ENCODE measurements at places on chromosomes 3 and 15.

- no peak for DNase-seq
Observed at GRCh38 chr3:36941162-36941561, 3.7 kb downstream of the TRANK1 start.

DNA sequence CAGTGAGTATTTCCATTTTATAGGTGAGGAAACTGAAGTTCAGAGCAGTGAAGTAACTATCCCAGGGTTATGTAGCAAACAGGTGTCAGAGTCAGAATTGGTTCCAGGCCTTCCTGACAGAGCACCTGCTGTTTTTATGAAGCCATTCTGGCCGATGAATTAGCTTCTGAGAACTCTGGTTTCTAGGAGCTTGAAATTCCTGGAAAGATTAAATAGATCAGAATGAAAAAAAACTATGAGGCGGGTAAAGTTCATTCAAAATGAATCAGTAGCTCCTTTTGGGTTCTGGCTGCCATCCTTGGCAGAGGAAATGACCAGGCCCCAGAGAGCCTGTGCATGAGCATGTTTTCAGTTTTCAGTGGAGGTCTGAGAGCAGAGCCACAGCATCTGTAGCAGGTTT lies 59.3 kb upstream of the CFAP161 start:
- no peak for DNase-seq

DNA sequence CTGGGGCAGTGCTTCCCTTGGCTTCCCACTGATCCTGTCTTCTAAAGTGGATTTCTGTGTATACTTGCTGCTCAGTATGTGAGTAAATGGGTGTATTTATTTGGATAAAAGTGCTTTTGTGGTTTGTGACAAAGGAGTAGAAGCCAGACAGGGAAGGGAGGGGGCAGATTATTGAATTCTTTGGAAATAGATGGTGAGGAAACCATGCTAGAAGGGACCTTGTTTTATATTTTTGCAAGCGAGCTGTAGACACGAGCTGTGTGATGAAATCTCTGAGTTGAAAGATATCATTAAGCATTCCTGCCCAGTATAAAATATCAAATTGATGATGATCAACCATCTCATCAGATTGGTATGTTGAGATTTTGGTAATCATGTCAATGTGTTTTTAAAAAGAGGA lies 68.9 kb downstream of the DUT start:
- no peak for DNase-seq

DNA sequence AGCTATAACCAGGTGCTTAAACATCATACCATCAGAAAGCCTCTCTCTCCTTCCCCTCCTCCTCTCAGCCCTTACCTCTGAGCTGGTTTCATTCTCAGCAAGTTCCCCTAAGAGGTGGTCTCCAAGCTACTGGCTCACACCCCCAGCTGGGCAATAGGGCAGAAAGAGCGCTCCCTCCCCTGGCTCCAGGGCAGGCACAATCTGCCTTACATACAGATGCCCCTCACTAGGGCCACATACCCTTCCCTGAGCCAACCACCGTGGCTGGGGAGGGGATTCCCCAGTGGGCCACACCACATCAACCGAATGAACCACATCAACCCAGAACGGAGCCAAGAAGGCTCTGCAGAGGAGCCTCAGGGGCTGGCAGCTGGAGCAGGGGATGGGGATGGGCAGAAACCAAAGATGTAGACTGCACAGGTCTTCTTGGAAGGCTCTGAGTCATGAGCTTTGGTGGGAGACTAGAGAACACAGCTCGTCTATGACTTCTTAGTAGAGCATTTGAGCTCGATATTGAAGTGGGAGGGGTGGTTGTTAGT lies 4.6 kb upstream of the FBLN2 start:
- DNase-seq = no peak

DNA sequence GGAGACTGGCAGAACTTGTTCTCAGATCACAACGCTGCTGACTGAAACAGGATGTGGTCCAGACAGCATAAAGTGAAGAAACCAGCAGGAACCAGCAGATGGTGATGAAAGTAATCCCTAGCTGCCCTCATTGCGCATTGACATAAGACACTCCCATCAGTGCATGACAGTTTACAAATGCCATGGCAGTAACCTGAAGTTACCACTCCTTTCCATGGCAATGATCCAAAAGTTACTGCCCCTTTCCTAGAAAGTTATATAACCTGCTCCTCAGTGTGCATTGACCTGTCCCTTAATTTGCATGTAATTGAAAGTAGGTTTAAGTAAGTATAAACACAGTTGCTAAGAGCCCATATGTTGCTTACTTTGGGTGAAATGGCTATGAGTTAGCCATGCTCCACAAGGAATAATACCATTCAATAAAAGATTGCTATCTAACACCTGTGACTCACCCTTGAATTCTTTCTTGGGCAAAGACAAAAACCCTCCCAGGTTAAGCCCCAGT lies 149.1 kb upstream of the CD96 start:
- peak; percentile 6 for DNase-seq

- DNase-seq = no peak
Observed at GRCh38 chr15:90557186-90558084, 27.7 kb downstream of the CRTC3 start.

GRCh38 chr3:185659942-185660921 lies 74.1 kb downstream of the SENP2 start:
- peak; percentile 27 for DNase-seq

DNA sequence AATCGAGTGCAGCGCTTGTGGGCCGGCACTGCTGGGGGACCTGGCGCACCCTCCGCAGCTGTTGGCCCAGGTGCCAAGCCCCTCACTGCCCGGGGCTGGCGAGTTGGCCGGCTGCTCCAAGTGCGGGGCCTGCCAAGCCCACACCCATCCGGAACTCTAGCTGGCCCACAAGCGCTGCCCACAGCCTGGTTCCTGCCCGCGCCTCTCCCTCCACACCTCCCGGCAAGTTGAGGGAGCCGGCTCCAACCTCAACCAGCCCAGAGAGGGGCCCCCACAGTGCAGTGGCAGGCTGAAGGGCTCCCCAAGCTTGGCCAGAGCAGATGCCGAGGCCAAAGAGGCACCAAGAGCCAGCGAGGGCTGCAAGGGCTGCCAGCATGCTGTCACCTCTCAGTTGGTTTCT lies 73.4 kb downstream of the PLXNA1 start:
- DNase-seq = no peak

GRCh38 chr3:154164387-154164786 lies 43.2 kb downstream of the ARHGEF26 start:
- no peak for DNase-seq

DNA sequence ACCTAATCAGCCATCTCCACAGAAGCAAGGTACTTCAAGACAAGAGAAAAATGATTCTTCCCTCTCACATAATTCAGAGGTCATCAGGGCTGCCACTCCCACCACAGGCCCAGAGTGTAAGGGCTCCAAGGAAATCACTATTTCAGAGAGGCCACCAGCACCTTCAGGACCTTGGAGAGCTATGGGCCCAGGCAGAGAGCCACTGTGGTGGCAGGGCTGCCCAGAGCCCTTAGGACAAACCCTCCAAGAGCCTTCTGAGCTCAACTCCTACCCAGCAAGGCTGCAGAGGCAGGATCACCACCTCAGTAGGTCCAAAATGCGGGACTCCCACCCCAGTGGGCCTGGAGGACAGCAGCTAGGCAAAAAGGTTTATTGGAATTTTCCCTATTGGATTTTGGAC lies 17.9 kb upstream of the FAN1 start:
- DNase-seq = no peak

DNA sequence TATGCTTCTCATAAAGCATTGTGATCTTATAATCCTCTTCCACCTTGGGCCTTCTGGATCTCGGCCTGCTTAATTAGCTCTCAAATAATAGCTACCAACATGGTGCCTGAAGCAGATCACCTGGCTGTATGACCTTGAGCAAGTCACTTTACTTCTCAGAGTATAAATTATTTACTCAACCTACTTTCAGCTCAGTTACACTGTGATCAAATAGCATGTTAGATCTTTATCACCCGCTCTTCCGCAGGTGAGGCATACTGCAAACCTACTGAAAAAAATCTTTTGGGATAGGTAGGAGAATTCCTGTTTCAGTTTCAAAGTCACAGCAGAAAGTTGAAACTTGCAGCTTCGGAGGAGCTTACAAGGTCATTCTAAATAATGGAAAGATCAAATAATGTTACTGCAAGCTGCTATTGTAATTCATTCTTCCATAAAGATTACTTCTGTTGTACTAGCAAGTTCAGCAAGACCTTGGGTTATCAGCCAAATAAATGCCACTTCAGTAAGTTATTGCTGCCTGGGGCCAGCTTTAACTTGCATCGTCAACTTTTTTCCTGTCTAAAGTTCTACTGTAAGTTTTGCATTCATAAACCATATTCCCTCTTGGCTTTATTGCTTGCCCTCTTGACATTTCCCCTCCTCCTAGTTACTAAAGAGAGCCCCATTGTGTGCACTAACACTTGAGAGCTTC lies 268.4 kb upstream of the ATP11B start:
- DNase-seq = no peak

DNA sequence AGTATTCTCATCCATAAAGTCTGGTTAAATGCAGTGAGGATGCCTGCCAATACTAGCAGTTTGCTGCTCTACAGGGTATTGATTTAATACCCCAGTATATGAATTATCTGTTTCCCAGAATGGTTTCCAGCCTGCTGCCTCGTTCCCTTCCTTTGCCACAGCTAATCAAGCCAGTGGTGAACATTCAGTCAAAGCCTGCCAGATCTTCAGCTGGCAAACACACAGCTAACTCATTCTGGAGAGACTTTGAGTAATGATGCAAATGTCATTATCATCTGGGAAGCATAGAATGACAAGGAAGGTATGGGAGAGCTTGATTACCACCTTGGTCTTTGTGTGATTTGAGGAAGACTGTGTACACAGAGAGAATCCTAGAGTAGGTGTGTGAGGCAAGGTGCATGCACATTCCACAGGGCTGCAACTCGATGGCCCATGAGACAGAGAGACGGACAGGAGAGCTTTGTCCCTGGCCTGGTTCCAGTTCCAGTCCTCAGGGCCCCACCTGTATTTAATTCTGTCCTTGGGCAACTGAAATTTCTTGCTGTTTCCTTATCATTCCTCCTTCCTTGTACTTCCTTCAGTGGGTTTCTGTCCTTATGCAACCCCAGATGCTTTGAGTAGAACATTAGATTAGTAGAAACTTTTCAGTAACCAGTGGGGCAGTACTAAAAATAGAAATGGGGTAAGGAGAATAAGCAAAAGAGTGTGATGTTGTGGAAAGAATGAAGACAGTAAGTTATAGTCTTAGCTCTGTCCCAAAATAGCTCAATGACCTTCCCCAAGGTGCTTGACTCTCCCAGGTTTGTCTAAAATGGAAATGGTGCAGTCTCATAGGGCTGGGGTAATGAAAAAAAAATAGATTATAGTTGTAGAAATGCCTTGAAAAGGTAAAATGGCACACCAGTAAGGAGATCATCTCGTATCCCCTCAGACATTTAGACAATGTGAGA lies 72.5 kb downstream of the MITF start:
- DNase-seq = no peak

- no peak for DNase-seq
Observed at GRCh38 chr3:84128024-84128423, 830.8 kb upstream of the CADM2 start.

- no peak for DNase-seq
Observed at GRCh38 chr3:196354132-196354531, 15.9 kb upstream of the TM4SF19 start.

GRCh38 chr3:190811775-190812480 lies 50.6 kb downstream of the GMNC start:
- DNase-seq = no peak

DNA sequence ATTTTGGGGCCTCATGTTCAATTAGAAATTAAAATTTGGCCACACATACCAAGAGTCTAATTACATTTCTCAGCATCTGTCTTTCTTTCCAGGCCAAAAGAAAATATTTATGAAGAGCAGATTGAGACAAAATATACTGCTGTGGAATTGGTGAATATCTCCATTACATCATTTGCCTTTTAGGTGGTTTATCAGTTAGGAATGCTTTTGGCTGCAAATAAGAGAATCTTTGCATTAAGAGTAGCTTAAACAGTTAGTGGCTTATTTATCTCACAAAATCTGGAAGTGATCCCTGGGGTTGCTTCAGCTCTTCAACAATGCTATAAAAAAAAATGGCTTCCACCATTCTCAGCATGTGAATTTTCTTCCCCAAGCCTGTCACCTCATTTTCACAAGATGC lies 308.7 kb downstream of the MAGI1 start:
- no peak for DNase-seq

DNA sequence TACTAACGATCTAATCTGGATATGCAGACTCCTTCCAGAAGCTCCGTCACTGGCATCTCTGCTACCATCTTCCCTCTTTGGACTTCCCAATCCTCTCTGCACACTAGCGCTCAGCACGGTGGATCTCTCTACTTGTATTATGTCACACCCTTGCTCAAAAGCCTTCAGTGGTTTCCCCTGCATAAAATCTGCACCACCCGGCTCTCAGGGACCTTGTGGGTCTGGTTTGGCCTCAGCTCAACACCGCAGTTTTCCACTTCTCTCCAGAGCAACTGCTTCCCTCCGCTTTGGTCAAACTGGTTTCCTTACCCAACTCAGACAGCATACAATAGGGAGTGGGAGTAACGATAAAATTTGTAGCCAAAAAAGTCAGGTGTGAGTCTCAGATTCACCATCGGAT lies 30.7 kb upstream of the HES1 start:
- DNase-seq = no peak

DNA sequence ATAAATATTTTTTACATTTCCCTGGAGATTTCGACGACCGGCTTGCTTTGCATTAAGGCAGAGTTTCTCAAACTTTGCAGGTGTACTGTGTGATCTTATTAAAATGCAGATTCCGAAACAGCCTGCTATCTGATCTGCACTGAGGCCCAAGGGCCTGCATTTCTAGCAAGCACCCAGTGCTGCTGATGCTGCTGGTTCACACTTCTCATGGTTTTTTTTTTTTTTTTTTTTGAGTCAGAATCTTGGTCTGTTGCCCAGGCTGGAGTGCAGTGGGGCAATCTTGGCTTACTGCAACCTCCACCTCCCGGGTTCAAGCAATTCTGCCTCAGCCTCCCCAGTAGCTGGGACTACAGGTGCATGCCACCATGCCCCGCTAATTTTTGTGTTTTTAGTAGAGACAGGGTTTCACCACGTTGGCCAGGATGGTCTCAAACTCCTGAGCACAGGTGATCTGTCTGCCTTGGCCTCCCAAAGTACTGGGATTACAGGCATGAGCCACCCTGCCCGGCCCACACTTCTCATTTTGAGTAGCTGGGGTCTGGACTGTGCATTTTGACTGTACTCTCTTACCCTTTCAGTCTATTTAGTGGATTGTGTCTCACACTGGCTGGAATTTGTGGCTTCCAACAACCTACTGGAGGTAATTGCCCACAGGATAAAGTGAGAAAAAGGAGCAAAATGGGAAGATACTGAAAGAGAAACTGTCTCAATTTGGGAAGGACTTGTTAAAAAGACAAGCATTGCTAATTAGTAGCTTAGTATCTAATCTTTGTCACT lies 94.1 kb downstream of the ITPR1 start:
- DNase-seq = no peak

DNA sequence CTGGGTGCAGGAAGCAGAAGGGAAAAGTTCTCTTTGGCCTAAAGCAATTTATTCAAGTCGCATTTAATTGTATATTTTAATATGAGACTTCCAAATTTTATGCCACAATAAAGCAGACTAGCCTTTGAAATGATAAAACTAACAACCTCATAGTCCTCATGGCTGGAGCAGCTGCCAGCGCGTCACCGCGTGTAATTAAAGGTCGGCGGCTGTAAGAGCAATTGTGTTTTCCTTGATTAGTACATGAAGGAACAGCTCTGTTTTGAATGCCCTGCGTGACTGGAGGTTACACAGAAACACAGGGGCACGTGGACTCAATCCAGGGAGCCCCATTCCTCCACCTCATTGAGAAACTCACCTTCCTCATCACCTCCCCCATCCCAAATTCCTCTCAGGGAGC lies 10.1 kb upstream of the LRRC15 start:
- DNase-seq = no peak

- no peak for DNase-seq
Observed at GRCh38 chr3:180661444-180661843, 17.8 kb downstream of the CCDC39 start.
